ENCODE measurements at places on chromosomes 6 and 20.

- no peak for DNase-seq
These were observed 32.8 kb downstream of the GABRR1 start for GRCh38 chr6:89184344-89184743.

DNA sequence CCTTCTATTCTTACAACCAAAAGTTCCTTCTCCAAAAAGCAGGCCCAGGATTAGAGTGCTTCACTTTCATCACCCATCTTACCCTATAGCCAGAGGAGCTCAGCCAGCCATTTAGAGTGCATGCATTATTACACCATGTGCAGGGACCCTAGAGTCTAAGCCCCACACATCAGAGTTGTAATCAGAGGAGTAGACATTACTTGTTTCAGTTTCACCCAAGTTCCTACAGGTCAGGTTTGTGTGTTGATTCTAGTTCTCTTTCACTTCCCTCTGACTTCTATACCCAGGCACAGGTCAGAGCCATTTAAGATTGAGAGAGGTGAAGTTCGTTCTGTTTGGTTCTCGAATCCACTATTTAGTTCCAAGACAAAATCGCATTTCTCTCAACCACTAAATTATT lies 16.3 kb upstream of the ARFGEF3 start:
- DNase-seq = no peak

- DNase-seq = no peak
These were observed 39.8 kb downstream of the CD164 start for GRCh38 chr6:109342506-109342905.

DNA sequence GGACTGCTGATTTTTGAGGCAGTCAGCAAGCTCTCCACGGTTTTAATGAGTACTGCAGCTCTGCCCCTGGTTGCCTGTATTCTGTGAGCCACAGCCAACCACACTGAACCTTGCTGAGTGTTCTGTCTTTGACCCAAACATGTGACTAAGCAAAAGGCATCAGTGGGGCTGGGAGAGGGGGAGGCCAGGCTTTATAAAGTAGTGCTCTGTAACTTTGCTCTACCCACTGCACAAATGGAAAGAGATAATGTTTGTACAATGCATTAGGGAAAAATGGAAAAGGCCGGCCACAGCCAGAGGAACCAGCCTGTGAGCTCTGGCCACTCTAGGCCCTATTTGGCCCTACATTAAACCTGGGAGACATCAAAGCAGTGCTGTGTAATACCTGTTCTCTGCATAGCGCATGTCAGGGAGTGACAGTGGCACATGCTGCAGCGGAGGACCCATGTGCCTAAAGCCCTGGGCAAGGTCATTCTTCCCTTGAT lies 22.0 kb downstream of the KLHL31 start:
- no peak for DNase-seq

DNA sequence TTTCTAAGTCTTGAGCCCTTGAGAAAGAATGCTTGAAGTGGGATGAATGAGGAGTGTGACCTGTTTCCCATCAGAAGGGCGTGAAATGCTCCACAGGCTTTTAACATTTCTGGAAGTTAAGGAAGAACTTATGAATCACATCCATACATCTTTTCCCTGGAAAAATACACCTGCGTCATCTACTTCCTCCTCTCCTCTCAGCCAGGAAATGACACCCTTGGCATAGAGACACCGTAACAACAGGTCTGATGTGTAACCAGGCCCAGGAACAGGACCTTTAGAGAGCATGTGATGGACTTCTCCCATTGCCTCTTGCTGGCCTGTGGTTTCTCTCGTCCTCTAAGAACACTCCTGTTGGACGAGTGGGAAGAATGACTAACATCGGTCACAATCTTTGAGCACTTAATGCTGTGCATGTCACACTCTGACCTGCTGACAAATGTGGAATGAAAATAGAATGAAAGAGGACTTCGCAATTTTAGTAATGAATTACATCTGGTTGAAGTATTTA lies 28.5 kb upstream of the CITED2 start:
- no peak for DNase-seq

DNA sequence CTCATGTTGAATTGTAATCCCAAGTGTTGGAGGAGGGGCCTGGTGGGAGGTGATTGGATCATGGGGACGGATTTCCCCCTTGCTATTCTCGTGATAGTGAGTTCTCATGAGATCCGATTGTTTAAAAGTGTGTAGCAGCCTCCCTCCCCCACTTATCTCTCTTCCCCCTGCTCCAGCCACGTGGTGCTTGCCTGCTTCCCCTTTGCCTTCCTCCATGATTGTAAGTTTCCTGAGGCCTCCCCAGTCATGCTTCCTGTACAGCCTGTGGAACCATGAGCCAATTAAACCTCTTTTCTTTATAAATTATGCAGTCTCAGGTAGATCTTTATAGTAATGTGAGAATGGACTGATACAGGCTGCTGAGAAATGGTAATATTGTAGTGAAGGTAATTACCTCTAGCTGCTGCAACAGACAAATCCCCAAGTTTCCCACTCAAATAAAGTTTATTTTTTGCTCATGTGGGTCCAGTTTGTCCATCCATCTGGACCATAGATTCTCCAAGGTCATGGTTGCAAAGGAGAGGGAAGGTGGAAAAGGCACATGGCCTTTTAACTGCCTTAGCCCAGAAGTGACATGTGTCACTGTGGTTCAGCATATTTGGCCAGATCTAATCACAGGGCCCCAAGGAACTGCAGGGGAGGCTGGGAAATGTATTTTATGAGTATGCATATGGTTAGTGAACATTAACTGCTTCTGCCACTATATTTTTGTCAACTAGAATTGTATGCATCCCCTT lies 89.2 kb downstream of the TRMT11 start:
- DNase-seq = no peak

DNA sequence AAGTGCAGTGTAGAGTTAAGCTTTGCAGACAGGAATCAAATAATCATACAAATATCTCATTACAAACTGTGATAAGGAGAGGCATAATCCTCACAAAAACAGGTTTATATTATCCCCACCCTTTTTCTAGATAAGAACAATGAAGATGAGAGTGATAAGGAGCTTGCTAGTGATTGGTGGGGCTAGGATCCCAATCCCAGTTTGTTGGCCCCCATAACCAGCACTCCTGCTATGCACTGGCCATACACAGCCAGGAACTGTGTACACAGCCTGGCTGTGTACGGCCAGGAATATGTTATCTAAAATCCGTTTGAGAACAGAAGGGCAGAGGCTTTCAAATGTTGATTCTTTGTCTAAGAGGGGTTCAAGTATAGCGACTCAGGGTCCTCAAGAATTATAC lies 180.6 kb downstream of the EYA2 start:
- no peak for DNase-seq

- DNase-seq = no peak
These were observed 76.5 kb downstream of the ADTRP start for GRCh38 chr6:11702089-11702488.

GRCh38 chr6:156822747-156823206 lies 45.6 kb downstream of the ARID1B start:
- DNase-seq = no peak

DNA sequence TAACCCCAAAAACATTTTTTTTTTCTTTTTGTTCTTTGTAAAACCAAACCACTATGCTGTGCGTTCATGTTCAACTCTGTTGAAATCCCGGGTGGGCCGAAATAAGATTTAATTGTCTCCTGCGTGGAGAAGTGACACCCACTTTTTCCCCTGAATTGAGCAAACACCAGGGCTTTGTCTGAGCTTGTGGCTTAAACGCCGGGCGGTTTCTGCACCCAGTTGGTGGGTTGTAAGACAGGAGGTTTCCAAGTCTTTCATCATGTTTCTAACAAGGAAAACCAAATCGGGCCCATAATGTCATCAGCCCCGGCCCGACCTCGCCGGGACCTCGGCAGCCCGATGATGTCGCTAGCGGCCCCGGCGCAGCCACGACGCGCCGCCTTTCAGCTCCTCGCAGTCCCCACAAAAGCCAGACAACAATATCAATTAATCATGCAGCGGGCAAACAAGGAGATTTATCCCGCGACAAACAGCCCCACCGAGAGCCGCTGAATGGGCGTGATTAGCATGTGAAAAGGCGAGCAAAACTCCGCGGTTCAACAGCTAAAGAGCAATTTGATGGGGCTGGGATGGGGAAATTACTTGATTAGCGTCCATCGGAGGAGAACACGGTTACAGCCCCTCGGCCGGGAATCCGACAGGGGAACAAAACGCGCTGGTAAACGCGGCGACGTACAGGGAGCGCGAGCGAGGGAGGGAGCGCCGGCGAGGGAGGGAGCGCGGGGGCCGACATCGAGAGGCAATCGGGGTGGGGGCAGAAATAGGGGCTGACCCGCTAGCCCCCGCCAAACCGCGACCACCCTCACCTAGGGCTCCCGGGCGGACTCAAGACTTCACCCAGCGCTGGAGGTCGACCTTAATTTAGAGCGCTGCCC lies 5.3 kb downstream of the LINC00237 start:
- peak; percentile 21 for DNase-seq

- no peak for DNase-seq
These were observed 35.8 kb downstream of the CPNE5 start for GRCh38 chr6:36803482-36803881.

DNA sequence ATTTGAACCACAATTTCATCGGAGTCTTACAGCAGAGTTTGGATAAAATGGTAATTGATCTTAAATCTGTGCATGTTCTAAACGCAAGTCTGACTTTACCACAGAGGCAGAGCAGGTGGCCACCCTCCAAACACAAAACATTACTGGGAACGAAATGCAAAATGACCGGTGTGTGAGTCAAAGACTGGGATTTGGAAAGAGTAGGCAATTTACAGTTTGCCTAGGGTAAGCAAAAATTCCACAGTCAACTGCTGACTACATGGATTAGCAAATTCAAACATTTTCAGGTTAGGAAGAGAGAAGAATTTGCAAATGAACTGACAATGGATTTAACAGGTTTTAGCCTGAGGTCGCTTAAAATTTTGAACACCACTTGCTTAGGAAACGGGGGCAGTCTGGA lies 444.4 kb downstream of the HDGFL1 start:
- DNase-seq = peak; percentile 25

DNA sequence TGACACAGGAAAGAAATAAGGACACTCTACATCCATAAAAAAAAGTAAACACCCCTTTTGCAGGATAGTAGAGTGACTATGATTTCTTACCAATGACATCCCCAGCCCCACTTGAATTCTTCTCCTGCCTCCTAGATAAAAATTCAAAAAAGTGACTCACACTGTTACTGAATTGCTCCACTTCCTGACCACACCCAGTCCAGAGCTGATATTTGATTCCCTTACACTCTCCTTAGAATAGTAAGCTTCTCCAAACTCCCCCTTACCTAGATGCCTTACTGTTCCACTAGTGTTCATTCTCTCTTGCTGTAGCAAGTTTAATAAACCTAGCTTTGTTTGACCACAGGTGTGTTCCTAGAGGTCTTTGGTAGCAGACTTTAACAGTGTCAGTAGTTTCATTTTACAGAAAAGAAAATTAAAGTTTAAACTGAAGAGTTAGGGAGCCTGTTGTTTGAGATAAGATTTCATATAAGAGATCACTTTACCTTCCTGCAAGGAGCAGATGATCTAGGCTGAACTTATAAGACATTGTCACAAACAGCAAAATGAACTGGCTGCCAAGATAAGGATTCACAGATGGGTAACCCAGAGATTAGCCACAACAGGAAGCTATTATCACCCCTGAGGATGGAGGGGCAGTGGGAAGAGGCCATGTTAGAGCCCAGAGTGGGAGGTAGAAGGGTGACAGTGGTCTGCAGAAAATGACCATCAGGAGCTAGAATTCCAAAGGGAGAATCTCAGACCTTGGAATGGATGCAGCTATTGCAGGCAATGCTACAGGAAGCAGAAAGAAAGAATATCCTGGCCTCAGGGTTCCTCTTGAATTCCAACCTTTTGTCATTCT lies 28.4 kb upstream of the BTN3A2 start:
- no peak for DNase-seq

DNA sequence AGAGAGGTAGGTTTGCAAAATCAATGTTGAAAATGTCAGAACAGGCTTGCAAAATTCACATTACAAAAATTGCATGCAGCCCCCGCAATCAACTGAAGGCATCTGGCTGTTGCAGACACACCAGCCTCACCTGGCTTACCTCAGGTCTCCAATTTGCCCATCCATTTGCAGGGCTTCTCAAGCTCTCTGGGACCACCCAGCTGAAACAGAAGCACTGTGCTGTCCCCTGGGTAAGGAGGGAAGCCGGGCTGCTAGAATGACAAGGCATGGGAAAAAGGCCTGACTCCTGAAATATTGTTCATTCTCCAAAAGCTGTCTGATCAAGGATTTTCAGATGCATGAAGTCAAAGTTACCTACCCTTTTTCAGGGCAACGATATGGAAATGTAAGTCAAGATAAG lies 52.6 kb upstream of the CD93 start:
- no peak for DNase-seq

GRCh38 chr6:4188801-4189200 lies 53.4 kb upstream of the ECI2 start:
- DNase-seq = no peak

DNA sequence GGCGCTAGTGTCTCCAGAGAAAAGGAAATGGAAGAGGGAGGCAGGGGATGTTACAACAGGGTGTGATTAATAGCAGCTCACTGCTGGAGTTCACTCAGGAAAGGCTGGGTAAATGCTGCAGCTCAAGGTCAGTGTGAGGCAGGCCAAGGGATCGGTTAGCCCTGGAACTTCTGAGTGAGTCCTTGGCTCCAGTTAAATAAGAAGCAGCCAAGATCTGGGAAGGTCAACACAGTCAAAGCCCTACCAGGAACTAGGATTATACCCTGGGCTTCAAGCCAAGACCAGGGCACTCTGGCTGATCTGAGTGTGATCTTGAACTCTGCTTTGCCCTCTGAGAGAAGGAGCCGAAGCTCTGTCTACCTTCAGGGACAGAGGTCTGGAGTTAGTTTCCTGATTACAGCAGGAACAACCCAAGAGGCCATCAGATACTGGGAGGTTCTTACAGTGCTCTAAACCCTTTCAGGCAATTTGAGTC lies 44.3 kb downstream of the TPD52L1 start:
- DNase-seq = peak; percentile 72

GRCh38 chr20:39069976-39070375 lies 107.8 kb downstream of the DHX35 start:
- DNase-seq = no peak

GRCh38 chr20:22320245-22320915 lies 264.0 kb downstream of the FOXA2 start:
- no peak for DNase-seq

- DNase-seq = no peak
These were observed 113.5 kb downstream of the SAMD5 start for GRCh38 chr6:147621961-147622360.

- peak; percentile 79 for DNase-seq
These were observed 60.4 kb upstream of the KLHL31 start for GRCh38 chr6:53725791-53726575.

GRCh38 chr6:16060039-16060438 lies 68.8 kb upstream of the MYLIP start:
- no peak for DNase-seq

- DNase-seq = no peak
These were observed 42.8 kb downstream of the GFOD1 start for GRCh38 chr6:13444604-13445003.

DNA sequence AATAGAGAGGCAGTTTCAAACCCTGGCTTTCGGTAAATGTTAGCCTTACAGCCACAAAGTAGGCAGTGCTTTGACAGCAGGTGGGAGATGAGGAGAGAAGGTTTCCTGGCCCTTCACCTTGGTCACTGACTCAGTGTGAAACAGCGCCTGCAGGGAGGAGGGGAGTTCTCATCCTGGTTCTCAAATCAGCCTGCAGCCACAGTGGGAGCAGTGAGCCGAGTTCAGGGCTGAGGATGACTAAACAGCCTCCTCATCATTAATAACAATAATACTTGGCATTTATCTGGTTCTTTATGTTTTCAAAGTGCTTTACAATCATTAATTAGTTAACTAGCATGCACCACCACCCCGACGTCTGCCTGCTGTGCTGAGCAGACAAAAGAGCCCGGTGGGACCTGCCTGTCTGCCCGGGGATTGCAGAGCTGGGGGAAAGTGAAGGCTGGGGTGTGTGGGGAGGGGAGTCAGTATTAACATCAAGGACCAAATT lies 59.6 kb downstream of the PRDM1 start:
- DNase-seq = no peak
